Stimulated activated CD4-positive, alpha-beta T cell treated with anti-CD3 and anti-CD28 coated beads, Interleukin-2, amount 100 ng/mL, for 48 hours (primary cell): ENCODE measurements at places on chromosomes 1 and 21.
A peak's percentile ranks its signal among the peaks of the same experiment; 100 is the strongest.

DNA sequence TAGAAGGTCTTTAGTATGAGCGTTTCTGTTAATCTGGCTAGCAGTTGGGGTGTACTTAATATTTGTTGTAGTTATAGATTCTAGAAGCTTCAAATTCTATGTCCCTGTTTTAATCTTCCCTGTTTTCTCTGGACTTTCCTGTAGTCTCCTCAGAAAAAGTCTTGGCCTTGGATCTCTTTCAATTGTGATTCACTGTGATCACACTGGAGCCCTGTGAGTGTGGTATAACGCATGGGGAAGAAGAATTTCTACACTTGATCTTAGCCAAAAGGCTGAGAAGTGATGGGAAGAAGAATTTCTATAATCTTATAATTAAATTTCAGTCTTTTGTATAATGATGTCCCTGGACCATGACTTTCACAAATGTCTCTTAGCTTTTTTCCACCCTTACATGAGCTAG is 36.7 kb upstream of the COP1 start:
- DNase-seq: no peak

DNA sequence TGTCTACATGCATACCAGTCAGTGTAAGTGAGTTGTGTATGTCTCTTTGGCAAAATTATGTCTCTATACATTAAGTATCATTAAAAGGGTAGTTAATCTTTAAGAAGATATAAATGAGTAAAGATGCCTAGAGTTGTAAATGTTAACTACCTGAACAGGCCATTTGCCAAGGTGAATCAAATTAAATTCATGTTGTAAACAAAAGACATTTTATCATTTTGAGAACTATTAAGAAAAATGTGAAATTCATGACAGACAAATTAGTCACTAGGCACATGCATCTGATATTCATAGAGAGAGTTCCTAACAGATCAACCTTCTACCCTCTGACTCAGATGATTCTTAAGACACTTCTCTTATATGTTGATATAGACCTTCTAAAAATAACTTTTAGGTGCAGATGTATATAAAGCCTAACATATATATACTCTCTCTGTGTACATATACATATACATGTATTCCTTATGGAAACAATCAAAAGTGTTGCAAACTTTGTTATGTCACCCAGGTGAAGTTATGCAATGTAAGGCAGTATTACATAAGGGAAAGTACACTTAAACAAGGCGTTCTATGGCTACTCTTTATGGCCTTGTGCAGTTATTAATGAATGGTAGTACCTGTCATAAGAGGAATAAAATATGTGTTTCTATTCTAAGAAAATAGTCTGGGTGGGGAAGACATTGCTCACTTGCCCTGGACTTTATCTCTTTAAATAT is at the start of gene TMPRSS15:
TMPRSS15 (minus strand) TSS at position 51 of the 716 bp plus-strand sequence. CDS start 163 bp downstream, outside the sequence.
- no peak for DNase-seq

GRCh38 chr1:159054427-159054826 is 22.1 kb downstream of the AIM2 start:
- DNase-seq: no peak

- no peak for DNase-seq
Measured at GRCh38 chr1:98931128-98931835, 73.4 kb downstream of the PLPPR5 start.

DNA sequence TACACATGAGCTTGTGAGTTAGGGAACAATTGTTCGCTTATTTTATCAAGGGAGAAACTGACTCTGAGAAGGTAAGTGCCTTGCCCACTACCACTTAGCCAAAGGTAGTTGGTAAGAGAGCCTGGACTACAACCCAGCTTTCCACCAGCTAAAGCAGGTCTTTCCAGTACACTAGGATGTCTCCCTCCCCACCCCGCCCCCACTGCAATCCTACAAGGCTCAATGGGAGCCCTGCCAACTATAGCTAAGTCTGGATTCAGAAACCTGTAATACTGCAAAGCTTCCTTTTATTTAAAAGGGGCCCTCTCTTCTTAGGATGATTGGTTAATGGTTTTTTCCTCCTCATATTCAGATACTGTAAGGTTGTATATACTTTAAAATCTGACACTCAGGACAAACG is 102.0 kb upstream of the C8B start:
- DNase-seq: no peak

GRCh38 chr1:1755852-1756251 is 22.4 kb downstream of the NADK start:
- DNase-seq: no peak

GRCh38 chr1:17802164-17802563 is 47.0 kb downstream of the ACTL8 start:
- DNase-seq: no peak

GRCh38 chr1:230938924-230939368 is 39.7 kb downstream of the TTC13 start:
- DNase-seq: no peak

DNA sequence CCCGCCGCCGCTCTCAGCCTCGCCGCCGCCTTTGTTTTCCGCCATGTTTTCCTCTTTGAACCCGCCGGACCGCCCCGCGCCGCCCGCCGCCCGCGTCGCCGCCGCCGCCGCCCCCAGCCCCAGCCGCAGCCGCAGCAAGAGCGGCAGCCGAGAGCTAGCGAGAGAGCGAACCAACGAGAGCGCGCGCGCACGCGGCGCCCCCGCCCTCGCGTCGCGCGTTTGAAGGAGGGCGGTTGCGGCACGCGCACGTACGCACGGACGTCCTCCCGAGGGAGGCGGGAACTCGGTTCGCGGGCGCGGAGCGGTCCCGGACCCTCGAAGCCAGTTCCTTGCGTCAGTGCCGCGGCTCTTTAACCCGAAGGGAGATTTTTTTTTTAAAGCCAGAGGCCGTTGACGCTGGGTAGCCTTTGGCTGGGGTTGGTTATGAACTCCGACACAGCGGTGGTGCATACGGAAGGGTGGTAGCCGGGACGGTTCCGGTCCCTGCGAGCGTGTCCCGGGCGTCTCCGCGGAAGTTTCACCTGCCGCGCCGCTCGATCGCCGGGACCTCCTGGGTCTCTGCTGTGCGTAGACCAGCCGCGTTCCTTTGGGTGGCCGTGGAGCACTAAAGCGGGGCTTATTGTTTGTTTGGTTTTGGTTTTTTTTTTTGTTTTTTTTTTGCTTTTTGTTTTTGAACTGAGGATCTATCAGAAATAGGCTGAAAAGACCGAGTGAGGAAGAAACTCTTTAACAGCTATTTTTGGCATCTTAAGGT is at the start of gene TRIM33:
TRIM33 (minus strand) TSS at position 172 of the 754 bp plus-strand sequence; CDS start at position 45, 127 bp downstream.
- peak; percentile 88 for DNase-seq
